ENCODE measurements at places on chromosomes 12 and 14. TPM values are rescaled to one million over a fixed set of nuclear protein-coding genes. Genes with fewer than 3 reads are reported as not detected.

DNA sequence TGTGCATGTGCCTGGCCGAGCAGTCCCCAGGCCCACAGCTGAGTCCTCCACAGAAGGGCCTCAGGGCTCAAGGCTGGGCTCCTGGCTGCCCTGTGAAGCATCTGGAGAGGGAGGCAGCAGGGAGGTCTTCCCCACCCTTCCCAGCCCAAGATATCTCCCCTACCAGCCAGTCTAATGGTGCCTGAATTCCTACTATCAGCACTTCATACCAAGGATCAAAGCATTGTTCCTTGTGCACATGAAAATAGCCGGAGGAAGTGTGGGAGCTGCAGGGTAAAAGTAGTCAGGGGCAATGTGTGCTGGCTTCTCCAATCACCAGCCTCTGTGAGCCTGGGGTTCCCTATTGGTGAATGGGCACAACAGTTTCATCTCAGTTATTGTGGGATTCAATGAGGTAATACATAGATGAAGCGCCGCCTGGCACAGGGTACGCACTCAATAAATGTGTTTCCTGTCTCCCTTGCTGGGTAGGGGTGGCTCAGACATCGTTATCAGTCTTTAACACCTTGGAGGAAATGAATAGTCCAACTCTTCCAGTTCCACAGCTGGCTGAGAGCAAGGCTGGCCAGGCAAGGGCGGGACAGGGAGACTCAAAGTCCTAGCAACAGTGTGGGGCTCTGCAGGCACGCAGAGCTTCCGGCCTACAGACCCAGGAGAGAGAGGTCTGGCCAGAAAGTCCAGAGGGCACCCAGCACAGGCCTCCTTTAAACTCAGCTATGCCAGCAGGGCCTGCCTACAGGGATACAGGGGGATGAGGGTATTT, 39.1 kb upstream of the PNMA1 start:
- H3K4me1 ChIP-seq = peaks cover 46% of the 10 kb centered on the region
- no peaks in the 10 kb centered on the region for H3K27me3 ChIP-seq
- no peak overlapping the region for H3K4me3 ChIP-seq

DNA sequence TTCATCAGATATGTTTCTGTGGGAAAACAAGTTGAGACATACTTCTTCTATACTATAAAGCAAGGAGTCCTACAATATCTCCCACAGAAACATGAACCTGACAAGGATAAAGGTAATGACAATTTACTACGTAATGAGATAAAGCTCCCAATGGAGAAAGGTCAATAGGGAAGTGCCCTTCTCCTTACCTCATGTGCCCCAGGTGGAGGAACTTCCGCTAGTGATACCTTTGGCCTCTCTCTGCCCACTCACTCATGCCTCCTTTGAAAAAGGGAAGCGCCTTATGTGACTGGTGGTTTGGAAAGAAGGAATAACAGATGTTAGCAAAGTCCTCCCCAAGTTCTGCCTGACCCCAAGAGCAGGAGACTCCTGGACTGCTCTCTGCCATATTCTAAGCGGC, 305.3 kb downstream of the ITPR2 start:
- H3K36me3 ChIP-seq = no peaks in the 10 kb centered on the region
- no peak overlapping the region for H3K4me3 ChIP-seq

- peaks cover 42% of the 10 kb centered on the region for H3K4me1 ChIP-seq
- no peak overlapping the region for H3K4me3 ChIP-seq
- no peaks in the 10 kb centered on the region for H3K27me3 ChIP-seq
- DNase-seq = no peak
- H3K27ac ChIP-seq = peak overlapping the region; percentile 60
- H3K36me3 ChIP-seq = no peaks in the 10 kb centered on the region
These were observed 2.0 kb upstream of the RNASE8 start for GRCh38 chr14:21055432-21056117.

GRCh38 chr12:106229036-106229591, 18.7 kb downstream of the CKAP4 start:
- no peak for DNase-seq
- no peak overlapping the region for H3K27ac ChIP-seq
- H3K4me1 ChIP-seq = no peaks in the 10 kb centered on the region
- no peaks in the 10 kb centered on the region for H3K27me3 ChIP-seq

FGD4 gene
- 16.0 TPM for total RNA-seq

GZMB gene
- 1.2 TPM for total RNA-seq

GRCh38 chr14:39267608-39268005, 33.9 kb downstream of the MIA2 start:
- no peaks in the 10 kb centered on the region for H3K36me3 ChIP-seq
- no peaks in the 10 kb centered on the region for H3K4me1 ChIP-seq
- H3K27ac ChIP-seq = peak overlapping the region; percentile 99
- no peaks in the 10 kb centered on the region for H3K27me3 ChIP-seq

DNA sequence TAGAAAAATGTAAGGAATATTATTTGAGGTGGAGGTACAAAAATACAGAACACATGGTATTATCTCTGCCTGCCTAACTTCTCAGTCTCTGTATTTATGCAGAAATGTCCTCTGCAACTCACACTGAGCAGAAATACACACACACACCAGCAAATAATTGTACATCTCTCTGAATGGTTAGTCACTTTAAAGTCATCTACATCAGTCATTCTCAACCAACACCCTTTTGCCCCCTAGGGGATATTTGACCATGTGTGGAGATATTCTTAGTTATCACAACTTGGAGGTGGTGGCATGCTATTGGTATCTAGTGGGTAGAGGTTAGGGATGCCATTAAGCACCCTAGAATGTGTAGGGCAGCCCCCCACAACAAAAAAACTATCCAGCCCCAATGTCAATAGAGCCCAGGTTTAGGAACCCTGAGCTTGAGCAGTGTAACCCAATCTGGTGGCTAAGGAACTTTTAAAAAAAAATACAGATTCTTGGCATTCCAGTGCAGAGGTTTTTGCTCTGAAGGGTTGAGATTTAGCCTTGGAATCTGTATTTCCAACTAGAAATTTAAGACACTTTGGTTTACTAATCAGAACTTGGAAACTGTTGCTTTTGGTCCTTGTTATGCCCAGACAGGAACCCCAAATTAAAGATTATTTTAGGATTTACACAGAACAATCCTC, 183.8 kb downstream of the TBX5 start:
- H3K4me3 ChIP-seq = no peak overlapping the region
- H3K27ac ChIP-seq = no peak overlapping the region
- H3K4me1 ChIP-seq = no peaks in the 10 kb centered on the region

DNA sequence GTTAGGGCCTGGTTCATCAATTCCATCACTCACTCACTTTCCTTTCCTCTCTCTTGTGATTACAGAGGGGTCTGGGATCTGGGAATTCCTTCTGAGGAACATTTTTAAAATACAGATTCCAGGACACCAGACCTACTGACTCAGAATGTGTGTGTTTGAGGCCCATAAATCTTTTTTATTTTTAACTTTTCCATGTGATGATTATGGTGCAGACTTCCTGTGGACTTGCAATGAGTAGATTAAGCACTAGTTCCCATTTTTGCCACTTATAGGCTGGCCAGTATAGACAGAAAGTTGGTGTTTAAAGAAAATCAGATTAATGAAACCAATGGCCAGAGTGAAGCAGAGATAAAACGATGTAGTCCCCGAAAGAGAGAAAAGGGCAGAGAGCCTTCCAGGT, 28.1 kb downstream of the SLC41A2 start:
- no peak for DNase-seq
- H3K27me3 ChIP-seq = no peaks in the 10 kb centered on the region
- peak overlapping the region; percentile 3 for H3K27ac ChIP-seq
- no peak overlapping the region for H3K4me3 ChIP-seq
- no peaks in the 10 kb centered on the region for H3K36me3 ChIP-seq

DIO2 gene
- 1.2 TPM for total RNA-seq

DNA sequence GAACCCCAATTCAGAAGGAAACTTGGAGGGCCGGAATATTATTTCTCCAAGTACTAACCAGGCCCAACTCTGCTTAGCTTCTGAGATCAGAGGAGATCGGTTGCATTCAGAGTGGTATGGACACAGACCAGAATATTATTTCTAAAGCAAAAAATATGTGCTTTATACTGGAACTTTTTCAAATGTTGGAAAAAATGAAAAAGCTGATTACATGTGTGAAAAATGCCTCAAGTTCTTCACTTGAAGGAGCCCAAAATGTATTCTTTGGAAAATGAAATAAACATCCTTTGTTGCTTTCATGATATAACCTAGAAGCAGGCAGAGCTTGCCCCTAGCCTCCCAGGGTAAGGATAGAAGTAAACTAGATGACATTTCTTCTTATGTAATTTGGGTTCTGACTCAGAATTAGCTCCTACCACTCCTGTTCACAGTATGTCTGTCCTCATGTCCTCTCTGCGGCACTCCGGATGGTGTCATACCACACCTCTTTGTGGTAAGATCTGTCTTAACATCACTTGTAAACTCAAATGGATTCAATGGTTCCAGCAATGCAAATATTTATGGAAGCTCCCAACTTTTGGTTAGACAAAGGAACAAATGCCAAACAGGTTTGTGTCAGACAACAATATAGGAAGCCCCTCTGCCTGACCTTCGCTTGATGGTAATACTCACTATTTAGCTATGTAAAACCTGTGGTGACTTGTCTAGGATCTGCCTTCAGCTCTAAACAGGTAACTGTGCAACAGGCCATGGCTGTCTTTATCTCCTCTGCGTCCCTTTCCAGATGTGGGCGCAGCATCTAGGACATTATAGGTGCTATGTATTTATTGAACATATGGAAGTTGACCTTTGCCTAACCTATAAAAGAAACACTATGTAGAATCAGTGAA, 178.5 kb downstream of the SSPN start:
- H3K27ac ChIP-seq = no peak overlapping the region
- no peaks in the 10 kb centered on the region for H3K27me3 ChIP-seq
- no peak for DNase-seq
- no peaks in the 10 kb centered on the region for H3K36me3 ChIP-seq

DNA sequence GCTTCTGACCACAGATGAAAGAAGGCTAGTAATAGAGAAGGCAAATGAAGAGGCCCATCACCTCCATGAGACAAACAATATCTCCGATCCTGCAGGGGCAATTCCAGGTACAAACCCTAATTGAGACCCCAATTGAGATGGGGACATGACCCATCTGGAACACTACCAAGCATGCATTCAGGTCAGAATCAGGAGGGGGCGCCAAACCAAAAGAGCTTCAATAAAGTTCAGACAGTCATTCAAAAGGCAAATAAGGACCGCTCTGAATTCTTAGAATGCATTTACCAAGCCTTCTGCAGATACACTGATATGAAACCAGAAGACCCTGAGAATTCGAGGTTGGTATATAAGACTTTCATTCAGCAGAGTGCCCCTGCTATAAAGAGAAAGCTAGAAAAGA, 10.2 kb upstream of the EDDM3B start:
- DNase-seq = peak; percentile 57
- H3K4me3 ChIP-seq = no peak overlapping the region
- H3K27ac ChIP-seq = no peak overlapping the region
- no peaks in the 10 kb centered on the region for H3K27me3 ChIP-seq
- H3K36me3 ChIP-seq = no peaks in the 10 kb centered on the region

CCDC38 gene
- total RNA-seq = not detected

- no peak overlapping the region for H3K27ac ChIP-seq
- no peak overlapping the region for H3K4me3 ChIP-seq
- DNase-seq = no peak
- no peaks in the 10 kb centered on the region for H3K27me3 ChIP-seq
- H3K4me1 ChIP-seq = no peaks in the 10 kb centered on the region
These were observed 133.4 kb downstream of the CEP83 start for GRCh38 chr12:94326234-94326633.

TMPRSS12 gene
- not detected for total RNA-seq

Data from pancreas (tissue), 10 donors.